ENCODE measurements at places on chromosomes 4 and X.
A peak's percentile ranks its signal among the peaks of the same experiment; 100 is the strongest.

DNA sequence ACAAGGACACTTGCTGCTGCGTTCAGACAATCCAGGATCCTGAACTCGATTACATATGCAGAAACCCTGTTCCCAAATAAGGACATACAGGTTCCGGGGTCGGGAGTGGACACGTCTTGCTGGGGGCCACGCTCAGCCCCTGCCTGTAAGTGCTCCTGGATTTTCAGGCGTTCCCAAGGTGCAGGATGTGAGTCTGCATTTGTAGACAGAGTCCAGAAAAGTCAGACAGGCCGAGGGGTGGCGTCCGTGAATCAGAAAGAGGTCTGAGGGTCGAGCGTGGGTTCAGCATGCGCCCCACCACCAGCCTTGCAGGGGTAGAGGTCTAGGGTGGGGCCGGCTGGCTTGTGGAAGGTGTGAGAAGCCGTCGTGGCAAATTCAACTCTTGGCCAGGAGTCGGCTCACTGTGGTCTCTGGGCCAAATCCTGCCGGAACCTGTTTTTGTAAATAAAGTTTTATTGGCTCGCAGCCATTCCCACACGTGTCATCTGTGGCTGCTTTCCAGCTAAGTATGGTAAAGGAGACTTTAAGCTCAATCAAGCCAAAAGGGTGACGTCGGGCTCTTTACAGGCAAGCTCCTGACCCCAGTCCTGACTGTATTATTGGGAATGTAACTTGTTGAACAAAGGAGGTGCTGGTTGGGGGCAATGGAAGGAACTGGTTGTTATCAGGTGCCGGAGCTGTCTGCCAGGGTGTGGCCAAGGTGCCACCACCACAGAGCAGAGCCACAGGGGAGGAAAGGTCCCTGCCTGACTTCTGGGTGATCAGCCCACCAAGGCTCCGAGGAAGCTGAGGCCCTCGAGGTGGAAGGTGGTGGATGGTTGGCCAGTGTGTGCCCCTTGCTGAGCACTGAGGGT, 7.4 kb downstream of the DOK7 start:
- DNase-seq: no peak

GRCh38 chr4:145735827-145736226, 55.9 kb downstream of the C4orf51 start:
- DNase-seq: no peak

DNA sequence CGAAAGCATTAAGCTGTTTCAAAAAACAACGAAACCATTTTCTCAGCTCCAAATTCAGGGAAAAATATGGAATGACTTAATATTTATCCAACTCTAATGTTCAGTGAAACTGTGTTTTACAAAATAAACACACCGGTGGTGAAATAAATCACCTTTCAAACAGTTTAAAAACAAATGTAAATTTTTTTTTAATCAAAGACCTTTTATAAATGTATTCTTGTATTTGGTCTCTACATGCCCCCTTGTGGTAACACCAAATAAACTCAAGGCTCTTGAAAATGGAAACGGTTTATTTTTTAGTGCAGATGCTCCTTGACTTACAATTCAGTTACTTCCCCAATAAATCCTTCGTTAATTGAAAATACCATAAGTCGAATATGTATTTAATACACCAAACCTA, 45.8 kb upstream of the ITM2A start:
- no peak for DNase-seq

- no peak for DNase-seq
These were observed 32.4 kb downstream of the SMPX start for GRCh38 chrX:21725496-21725895.

DNA sequence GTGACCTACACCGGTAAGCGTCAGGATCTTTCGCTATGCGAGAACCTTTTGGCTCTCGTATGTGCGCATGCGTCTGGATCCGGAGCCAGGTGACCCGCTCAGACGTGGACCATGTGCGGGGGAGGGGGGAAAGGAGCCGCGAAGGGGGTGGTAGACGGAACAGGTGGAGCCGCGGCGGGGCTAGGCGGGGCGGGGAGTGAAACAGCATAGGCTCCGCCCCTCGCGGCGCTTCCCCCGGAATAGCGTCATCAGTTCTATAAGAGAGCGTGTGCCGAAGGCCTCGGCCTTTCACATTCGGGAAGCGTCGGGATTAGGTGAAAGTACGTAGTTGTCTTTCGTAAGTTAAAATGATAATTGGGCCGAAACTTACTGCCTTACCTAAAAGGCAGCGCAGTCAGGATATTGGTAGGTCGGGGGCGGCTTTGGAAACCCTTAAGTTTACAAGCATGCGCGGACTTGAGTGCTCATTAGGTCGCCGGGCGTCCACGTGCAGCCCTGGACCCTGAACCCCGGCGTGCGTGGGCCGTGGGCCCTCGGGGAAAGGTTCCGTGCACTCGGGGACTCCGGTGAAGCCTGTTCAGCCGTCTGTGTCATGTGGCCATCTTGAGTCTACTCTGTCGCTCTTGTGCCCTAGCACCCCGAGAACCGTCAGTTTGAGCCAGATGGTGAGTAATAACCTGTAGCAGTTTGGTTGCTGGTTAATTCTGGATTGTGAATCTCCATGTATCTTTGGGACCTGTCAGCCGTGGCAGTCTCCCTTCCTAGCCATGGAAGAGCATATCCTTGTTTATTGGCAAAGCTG, 74.1 kb downstream of the PRSS12 start:
- DNase-seq: peak; percentile 94

- no peak for DNase-seq
These were observed 10.6 kb downstream of the TSPAN6 start for GRCh38 chrX:100625985-100626491.

- no peak for DNase-seq
These were observed 1217.0 kb downstream of the RAPGEF2 start for GRCh38 chr4:160319868-160320260.

DNA sequence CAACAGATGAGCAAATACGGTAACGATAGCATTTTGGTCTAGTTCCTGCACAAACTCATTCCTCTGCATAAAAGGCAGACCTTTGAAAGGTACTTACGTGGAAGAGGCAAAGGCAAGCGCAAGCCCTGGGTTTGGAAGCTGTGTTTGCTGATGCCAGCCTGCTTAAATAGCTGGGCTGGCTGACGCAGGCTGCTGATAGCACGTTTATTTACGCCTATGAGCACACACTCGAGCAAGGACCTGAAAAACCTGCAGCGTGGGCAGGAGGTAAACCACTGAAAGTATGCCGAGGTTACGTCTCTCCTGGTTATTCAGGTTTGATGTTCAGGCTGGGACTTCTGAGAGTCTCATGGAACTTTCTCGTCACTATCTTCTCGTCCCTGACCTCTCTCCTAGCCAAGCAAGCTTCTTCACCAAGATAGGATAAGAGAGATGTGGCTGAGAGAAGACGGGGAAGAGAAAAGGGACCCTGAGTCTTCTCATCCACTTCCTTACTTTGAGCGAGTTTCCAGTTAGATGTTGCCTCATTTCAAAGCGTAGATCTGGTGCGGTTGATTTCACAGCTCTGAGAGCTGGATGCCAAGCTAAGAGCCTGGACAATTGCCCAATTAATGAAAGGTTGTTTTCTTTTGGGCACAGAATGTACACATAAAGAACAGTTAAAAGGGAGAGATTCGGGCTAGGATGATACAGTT, at the start of gene HOPX:
Gene HOPX (minus strand): TSS at position 139 of the 695 bp plus-strand sequence. CDS start 23,480 bp downstream, outside the sequence.
- no peak for DNase-seq

DNA sequence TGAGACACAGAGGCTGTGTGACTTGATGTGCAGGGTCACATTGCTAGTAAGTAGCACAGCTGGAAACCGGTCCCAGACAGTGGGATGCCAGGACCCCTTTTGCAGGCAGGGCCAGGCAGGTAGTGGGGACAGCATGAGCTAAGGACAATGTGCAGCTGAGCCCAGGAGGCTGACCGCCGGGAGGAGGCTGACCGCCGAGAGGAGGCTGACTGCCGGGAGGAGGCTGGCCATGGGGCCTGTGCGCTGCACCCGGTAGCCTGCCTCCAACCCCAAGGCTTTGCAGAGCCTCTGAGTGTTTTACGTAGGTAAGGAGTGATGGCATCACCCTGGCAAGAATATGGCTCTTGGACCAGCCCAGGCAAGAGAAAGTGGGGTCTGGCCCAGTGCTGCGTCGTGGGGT, 58.9 kb downstream of the TBC1D14 start:
- DNase-seq: no peak

DNA sequence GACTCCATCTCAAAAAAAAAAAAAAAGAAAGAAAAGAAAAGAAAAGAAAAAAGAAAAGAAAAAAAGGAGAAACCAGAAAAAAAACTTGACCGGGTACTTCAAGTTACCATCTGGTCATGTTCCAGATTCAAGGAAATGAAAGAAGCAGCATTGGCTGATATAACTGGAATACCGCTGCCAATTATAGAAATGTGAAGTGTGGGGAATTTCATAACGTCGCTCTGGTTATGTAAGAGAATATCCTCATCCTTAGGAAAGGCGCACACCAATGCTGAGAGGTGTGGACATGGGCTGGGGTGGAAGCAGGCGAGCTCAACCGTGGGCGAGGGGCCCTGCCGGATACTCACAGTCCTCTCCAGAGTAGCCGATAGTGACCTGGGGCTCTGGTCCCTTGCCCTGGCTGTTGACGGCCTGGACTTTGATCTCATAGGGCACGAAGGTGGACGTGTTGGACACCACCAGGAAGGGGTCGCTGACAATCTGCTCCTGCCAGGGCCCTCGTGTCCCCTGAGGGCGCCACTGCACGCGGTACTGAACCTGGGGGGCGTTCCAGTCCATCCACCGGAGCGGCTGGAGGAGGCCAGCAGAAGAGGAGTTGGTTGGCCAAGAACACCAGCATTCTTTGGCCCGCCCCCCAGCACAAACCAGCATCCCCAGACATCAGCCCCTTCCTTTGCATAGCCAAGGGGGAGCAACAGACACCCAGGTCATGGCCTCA, 19.5 kb downstream of the L1CAM start:
- no peak for DNase-seq

- DNase-seq: no peak
These were observed 44.0 kb upstream of the IGFBP7 start for GRCh38 chr4:57154191-57154590.

DNA sequence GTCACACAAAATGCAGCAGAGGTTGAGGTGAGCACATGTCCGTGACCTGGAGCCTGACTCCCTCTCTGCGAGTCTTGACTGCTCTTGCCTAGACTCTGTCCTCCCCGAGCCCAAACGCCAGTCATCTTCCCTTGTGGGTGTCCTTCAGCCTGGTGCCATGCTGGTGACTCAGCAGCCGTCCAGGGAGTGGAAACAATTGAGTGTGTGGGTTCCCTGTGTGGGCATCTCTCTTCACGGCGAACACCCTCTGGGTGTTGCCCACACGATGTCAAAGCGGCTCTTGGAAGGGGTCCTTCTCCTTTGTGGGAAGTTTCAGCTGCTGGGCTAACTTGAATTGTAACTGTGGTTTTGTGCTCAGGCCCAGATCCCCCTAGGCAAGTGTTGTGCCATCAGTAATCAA, 17.5 kb upstream of the MSANTD1 start:
- no peak for DNase-seq

DNA sequence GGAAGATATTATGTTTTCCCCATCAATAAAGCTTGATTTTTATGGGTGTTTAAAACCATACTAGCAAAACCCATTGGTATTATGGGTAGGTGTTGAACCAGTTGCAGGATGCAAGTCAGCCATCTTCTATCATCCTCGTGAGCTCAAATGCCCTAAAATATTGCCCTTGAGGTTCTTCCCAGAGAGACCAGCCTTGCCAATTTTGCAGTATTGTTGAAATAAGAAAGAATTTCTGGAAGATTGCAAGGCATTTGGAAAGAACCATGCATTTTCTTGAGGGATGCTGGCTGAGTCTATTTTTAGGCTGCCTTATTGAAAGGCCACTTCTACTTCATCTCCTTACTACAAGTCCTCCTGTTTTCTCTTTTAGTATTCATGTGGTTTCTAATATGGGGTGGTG, 60.9 kb upstream of the SOD3 start:
- DNase-seq: no peak

DNA sequence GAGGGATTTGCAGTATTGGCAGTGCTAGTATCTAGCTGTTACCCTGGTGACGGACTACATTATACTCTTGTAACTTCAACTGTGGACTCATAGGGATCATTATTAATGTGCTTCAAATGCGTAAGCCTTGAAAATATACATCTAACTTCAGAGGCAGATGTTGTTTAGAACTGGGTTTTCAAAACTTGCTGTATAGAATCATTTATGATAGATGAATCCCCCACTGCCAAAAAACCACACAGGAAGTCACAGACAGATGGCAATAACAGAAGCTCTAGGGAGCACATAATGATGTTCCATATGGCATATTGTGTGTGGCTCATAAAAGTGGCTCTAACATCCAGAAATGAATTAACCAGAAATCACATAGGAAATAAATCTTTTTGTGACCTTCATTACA, 62.3 kb upstream of the RELL1 start:
- no peak for DNase-seq

- DNase-seq: no peak
These were observed 376.9 kb downstream of the PPP4R3C start for GRCh38 chrX:27086237-27086636.

- no peak for DNase-seq
These were observed 105.0 kb upstream of the PAQR3 start for GRCh38 chr4:79044141-79044659.

DNA sequence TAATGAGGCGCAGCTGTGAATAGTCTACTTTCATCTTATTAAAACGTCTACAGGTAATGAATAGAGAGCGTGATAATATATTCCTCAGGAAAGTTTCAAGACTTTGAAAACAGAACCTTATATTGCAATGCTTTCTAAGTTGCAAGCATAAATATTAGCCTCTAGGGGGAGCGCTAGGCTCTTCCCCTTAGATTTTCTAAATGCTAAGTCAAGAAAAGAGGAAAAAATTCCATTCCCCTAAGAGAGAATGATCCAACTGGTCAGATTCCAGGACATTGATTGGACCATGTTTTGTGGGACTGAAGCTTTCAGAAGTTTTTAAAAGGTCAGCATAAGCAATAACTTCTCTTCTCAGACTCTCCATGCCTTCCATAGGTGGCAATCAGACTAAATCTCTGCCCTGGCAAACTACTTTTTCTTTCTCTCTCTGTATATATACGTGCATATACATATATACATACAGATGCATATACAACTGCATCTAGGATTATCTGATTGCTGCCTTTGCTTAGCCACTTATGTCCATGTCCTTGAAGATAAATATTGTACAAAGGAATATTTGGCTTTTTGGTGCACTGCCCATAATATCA, 492.9 kb downstream of the INPP4B start:
- no peak for DNase-seq

DNA sequence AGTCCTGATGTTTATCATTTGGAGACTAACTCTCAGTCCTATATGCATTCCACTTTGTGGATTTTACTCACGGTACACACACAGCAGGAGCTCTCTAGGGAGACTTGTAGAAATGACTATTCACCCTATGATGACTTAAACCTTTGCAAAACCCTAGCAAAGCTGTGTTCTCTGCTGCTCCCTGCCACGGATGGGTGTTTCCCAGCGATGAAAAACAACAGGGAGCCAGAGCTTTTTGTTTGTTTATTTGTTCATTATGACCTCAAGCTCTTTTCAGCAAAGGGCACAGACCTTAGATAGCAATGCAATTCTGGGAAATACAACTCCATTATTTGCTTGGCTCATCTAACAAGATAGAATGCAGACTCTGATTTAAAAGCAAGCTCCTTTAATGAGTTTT, 156.6 kb downstream of the GRIA3 start:
- no peak for DNase-seq

GRCh38 chrX:51728202-51728601, 15.0 kb upstream of the GSPT2 start:
- DNase-seq: no peak

Measured in left forelimb (tissue), 1 donor.